WTC11 (cell line): ENCODE measurements at places on chromosomes 1 and 21. TPM values are rescaled to one million over a fixed set of nuclear protein-coding genes. Genes with fewer than 3 reads are reported as not detected.

Gene LMOD1
- total RNA-seq = 1.5 to 1.9 TPM (median 1.6 TPM) in 3 replicates

Gene AJAP1
- 1.5 to 2.1 TPM (median 1.6 TPM) in 3 replicates for total RNA-seq

Gene CNKSR1
- 18.0 to 20.5 TPM (median 19.7 TPM) in 3 replicates for total RNA-seq

Gene DTL
- total RNA-seq = 38.8 to 52.3 TPM (median 43.0 TPM) in 3 replicates

Gene TNFAIP8L2
- total RNA-seq = 0.15 TPM in 1 of 3 replicates, not detected in the others

Gene SPRR2B
- total RNA-seq = not detected in 3 replicates

Gene IGSF3
- total RNA-seq = 31.7 to 32.4 TPM (median 32.1 TPM) in 3 replicates

Gene PEAR1
- total RNA-seq = 0.89 to 1.6 TPM (median 1.0 TPM) in 3 replicates

Gene LIX1L
- 3.0 to 3.8 TPM (median 3.8 TPM) in 3 replicates for total RNA-seq

DNA sequence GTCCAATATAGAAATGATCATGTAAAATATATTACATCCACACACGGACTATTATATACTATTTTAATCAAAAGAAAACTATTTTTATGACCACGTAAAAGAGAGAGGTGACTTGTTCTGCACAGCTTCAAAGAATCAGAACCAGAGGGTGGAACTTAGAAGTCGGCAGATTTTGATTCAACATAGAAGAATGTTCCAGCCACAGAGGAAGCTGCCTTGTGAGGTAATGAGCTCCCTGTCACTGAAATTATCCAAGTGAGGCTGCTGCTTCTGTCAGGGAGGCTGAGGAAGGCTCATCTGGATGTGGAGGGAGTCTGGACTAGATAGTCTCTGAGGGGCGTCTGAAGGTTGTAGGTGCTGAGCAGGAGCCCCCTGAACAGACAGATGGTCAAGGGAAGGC lies 2.7 kb downstream of the PLEKHA6 start:
- H3K4me1 ChIP-seq = peaks cover 30% of the 10 kb centered on the region
- H3K36me3 ChIP-seq = no peaks in the 10 kb centered on the region
- peaks cover 6% of the 10 kb centered on the region for H3K27me3 ChIP-seq
- H3K4me3 ChIP-seq = no peak overlapping the region
- no peak for DNase-seq

DNA sequence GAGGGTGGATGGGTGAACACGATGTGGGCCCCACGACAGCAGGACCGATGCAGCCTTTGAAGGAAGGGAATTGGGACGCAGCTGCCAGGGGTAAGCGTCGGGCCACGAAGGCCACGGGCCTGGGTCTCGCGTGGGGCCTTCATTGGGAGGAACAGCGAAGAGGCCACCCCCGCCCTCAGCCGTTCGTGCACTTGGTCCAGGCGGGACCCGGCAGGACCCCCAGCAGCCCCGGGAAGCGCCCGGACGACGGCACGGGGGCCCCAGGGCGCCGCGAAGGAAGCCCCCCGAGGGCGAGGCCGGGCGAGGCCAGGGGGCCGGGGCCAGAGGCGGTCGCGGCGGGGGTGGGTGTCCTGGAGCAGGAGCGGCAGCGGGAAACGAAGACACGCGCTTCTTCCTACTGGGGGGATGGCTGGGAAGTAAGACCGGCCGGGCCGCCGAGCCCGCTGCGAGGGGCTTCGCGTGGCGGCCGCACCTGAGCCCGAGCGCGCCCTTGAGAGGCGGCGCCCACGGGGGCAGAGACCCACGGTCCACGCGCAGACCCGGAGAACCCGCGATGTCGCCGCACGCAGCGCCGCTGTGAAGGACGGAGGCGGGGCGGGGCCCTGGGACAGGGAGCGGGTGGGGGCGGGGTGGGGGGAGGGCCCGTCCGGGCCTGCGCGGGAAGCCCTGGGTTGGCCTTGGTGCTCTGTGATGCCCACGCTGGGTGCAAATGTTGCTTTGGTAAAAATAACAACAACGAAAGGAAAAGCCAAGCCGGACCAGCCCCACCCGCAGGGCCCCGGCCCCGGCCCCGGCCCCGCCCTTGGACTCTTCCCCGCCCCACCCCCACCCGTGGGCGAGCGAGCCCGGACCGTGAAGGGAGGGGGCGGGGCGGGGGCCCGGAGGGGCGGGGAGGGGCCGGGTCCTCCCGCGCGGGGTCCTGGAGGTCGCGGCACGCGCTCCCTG lies 56.0 kb upstream of the ADARB1 start:
- H3K4me3 ChIP-seq = peak overlapping the region; percentile 64
- peak; percentile 19 for DNase-seq
- peaks cover 45% of the 10 kb centered on the region for H3K27me3 ChIP-seq

DNA sequence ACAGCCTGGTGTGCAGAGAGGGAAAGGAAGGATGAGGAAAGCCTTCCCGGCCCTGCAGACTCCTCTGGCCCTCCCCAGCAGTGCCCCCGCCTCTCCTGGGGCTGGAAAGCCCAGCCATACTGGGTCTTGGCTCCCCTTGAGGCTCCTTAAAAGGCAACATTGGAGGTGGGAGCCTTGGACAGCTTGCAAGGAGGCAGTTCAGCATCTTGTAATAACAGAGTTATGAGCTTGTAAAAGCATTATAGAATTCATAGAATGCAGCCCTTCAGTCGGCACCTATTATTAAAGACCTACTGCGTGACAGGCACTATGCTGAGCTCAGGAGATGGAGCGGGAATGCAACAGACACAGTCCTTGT lies 4.2 kb downstream of the TINAGL1 start:
- no peak for DNase-seq
- no peak overlapping the region for H3K4me3 ChIP-seq
- peaks cover 34% of the 10 kb centered on the region for H3K4me1 ChIP-seq
- no peaks in the 10 kb centered on the region; the same call in 1 of the 2 replicates for H3K27me3 ChIP-seq
- no peaks in the 10 kb centered on the region for H3K36me3 ChIP-seq
- peak overlapping the region; percentile 43; the same call in 1 of the 2 replicates for H3K27ac ChIP-seq

- H3K4me3 ChIP-seq = no peak overlapping the region
- H3K36me3 ChIP-seq = peaks cover 3% of the 10 kb centered on the region
- DNase-seq = peak; percentile 59
Observed at GRCh38 chr1:27536767-27537166, 46.8 kb upstream of the WASF2 start.

GRCh38 chr1:54356680-54357147 lies 49.5 kb downstream of the SSBP3 start:
- H3K27me3 ChIP-seq = no peaks in the 10 kb centered on the region
- DNase-seq = no peak
- H3K4me1 ChIP-seq = peaks cover 92% of the 10 kb centered on the region
- H3K36me3 ChIP-seq = peaks cover 13% of the 10 kb centered on the region

GRCh38 chr1:115560027-115560426 lies 81.7 kb upstream of the VANGL1 start:
- peaks cover 6% of the 10 kb centered on the region for H3K4me1 ChIP-seq
- DNase-seq = no peak
- no peak overlapping the region for H3K27ac ChIP-seq
- peaks cover 14% of the 10 kb centered on the region for H3K27me3 ChIP-seq
- no peak overlapping the region for H3K4me3 ChIP-seq

- no peaks in the 10 kb centered on the region for H3K36me3 ChIP-seq
- H3K4me3 ChIP-seq = peak overlapping the region; percentile 46
- peaks cover 79% of the 10 kb centered on the region for H3K4me1 ChIP-seq
Observed at GRCh38 chr1:8460132-8460544, 142.2 kb downstream of the SLC45A1 start.

- H3K36me3 ChIP-seq = no peaks in the 10 kb centered on the region
- H3K4me3 ChIP-seq = no peak overlapping the region
Observed at GRCh38 chr1:94321662-94322061, 84.3 kb upstream of the ARHGAP29 start.

GRCh38 chr1:221164951-221165838 lies 286.0 kb downstream of the HLX start:
- DNase-seq = no peak
- H3K27ac ChIP-seq = no peak overlapping the region
- H3K4me1 ChIP-seq = peaks cover 60% of the 10 kb centered on the region
- H3K27me3 ChIP-seq = peaks cover 4% of the 10 kb centered on the region; the same call in 1 of the 2 replicates
- no peak overlapping the region for H3K4me3 ChIP-seq

- no peak for DNase-seq
- peaks cover 12% of the 10 kb centered on the region for H3K27me3 ChIP-seq
- no peak overlapping the region for H3K4me3 ChIP-seq
- no peaks in the 10 kb centered on the region; the same call in none of the 2 replicates for H3K4me1 ChIP-seq
Observed at GRCh38 chr21:41576013-41576615, 68.2 kb upstream of the TMPRSS2 start.

DNA sequence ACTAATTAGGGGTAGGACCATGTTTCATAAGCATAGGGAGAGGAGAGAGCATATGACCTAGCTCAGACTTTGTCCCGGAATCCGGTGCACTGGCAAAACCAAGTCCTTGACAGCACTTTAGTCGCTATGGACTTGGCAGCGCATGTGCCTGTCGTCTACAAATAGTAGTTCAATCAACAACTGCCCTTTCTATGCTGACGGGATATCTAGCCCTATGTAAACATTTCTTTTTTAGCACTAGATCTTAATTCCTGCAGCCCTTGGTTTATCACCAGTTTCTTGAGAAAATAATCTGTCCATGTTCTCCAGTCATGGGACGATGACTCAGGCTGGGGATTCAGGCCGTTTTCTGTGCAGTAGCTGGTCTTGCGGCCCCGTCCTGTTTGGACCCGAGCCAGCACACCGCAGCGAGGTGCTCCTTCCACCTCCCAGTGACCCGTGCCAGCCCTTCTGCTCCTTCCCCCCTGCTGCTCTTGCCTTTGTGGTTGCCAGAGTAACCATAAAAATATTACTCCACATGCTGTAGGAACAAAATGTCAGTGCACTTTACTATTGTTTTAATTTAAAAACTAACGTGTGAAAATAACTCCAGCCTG lies 8.6 kb upstream of the MT1HL1 start:
- H3K27me3 ChIP-seq = peaks cover 7% of the 10 kb centered on the region
- H3K36me3 ChIP-seq = no peaks in the 10 kb centered on the region
- H3K4me3 ChIP-seq = no peak overlapping the region
- H3K4me1 ChIP-seq = peaks cover 62% of the 10 kb centered on the region
- DNase-seq = no peak

DNA sequence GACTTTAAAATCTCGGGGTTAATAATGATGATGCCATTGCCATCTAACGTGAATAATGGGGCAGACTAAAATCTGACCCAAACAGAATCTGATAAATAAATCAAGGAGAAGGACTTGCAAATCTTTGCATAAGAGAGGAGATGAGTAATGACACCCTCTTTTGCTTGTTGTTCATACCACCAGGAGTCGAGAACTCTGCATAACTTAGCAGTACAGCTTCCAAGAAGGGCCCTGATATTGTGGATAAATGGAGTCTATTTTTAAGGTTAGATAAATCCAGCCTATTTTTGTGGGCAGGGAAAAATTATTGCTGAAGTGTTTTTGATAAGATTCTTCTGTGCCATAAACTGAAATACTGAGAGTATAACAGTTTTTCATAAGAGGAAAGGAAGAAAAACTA lies 17.3 kb downstream of the RYR2 start:
- no peaks in the 10 kb centered on the region; the same call in 1 of the 2 replicates for H3K27me3 ChIP-seq
- H3K27ac ChIP-seq = no peak overlapping the region
- no peak overlapping the region for H3K4me3 ChIP-seq
- no peaks in the 10 kb centered on the region; the same call in 1 of the 2 replicates for H3K36me3 ChIP-seq
- H3K4me1 ChIP-seq = peaks cover 43% of the 10 kb centered on the region
- no peak for DNase-seq

DNA sequence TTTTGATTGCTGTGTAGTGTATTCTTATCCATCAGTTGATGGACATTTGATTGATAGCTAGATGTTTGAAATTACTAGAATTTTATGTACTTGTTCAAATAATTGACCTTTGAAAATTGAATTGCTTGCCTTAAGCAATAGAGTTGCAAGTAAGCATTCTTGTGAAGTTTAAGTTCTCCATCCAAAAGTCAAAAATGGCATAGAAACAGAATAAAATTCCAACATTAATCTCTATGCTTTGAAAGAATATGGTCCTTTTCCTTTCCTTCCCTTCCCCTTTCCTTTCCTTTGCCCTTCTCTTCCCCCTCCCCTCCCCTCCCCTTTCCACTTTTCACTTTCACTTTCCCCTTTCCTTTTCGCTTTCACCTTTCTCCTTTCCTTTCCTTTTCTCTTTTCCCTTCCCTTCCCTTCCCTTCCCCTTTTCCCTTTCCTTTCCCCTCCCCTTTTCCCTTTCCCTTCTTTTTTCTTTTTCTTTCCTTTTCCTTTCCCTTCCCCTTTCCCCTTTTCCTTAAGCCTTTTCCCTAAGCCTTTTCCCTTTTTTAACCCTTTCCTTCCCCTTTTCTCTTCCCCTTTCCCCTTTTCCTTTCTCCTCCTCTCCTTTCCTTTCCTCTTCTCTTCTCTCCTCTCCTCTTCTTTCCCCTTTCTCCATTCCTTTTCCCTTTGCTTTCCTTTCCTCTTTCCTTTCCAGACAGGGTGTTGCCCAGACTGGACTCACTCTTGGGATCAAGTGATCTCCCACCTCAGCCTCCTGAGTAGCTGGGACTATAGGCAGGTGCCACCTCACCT lies 67.4 kb downstream of the SASS6 start:
- peaks cover 58% of the 10 kb centered on the region for H3K36me3 ChIP-seq
- H3K27me3 ChIP-seq = no peaks in the 10 kb centered on the region
- no peak overlapping the region for H3K4me3 ChIP-seq
- H3K4me1 ChIP-seq = no peaks in the 10 kb centered on the region
- peak overlapping the region; percentile 84 for H3K27ac ChIP-seq

GRCh38 chr21:45332981-45333582 lies 45.4 kb upstream of the POFUT2 start:
- peaks cover 28% of the 10 kb centered on the region for H3K4me1 ChIP-seq
- H3K27ac ChIP-seq = no peak overlapping the region
- DNase-seq = no peak
- no peaks in the 10 kb centered on the region; the same call in none of the 2 replicates for H3K27me3 ChIP-seq

GRCh38 chr1:9538669-9539164 lies 548 bp upstream of the SLC25A33 start:
- H3K27me3 ChIP-seq = no peaks in the 10 kb centered on the region
- peaks cover 11% of the 10 kb centered on the region for H3K36me3 ChIP-seq
- no peak for DNase-seq
- H3K4me1 ChIP-seq = peaks cover 28% of the 10 kb centered on the region
- peak overlapping the region; percentile 93 for H3K27ac ChIP-seq

DNA sequence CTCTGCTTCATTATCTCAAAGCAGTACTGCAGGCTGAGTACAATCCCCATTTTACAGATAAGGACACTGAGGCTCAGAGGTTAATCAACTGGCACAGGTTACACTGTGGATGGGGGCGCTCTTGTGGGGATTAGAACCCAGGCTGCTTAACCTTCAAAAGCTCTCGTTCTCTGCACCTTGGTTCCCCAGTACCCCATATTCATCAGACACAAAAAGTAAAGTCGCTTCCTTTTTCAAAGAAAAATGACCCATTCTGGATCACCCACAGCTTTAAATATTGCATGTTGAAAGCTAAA lies 20.5 kb downstream of the SSBP3 start:
- peaks cover 15% of the 10 kb centered on the region for H3K36me3 ChIP-seq
- H3K27me3 ChIP-seq = no peaks in the 10 kb centered on the region
- H3K4me3 ChIP-seq = no peak overlapping the region
- peaks cover 42% of the 10 kb centered on the region for H3K4me1 ChIP-seq
- peak overlapping the region; percentile 20; the same call in 1 of the 2 replicates for H3K27ac ChIP-seq
- no peak for DNase-seq

DNA sequence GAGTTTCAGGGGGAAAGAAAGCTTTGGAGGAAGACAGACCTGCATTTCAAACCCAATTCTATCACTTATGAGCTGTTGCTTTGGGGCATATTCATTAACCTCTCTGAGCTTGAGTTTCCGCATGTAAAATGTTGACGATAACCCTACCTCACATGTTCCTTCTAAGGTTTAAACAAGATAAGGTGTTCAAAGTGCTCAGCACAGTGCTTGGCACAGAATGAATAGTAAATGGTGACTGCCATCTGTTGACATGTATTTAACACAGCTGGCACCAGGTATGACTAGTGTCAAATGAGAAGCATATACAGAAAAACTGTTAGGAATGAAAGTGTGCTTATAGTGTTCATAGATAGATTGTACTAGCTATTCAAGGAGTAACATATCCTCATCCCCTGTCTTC lies 155.5 kb downstream of the PTGER3 start:
- no peak overlapping the region for H3K27ac ChIP-seq
- no peak overlapping the region for H3K4me3 ChIP-seq
- no peaks in the 10 kb centered on the region for H3K36me3 ChIP-seq
- peaks cover 31% of the 10 kb centered on the region for H3K4me1 ChIP-seq

GRCh38 chr1:199297174-199297573 lies 658.3 kb downstream of the PTPRC start:
- H3K36me3 ChIP-seq = no peaks in the 10 kb centered on the region
- no peak overlapping the region for H3K27ac ChIP-seq
- H3K4me3 ChIP-seq = no peak overlapping the region
- H3K4me1 ChIP-seq = 0 out of 2 replicates have a peak, but pooled peaks cover 3% of the 10 kb centered on the region
- DNase-seq = no peak
